ENCODE measurements at places on chromosomes 7 and 10.

DNA sequence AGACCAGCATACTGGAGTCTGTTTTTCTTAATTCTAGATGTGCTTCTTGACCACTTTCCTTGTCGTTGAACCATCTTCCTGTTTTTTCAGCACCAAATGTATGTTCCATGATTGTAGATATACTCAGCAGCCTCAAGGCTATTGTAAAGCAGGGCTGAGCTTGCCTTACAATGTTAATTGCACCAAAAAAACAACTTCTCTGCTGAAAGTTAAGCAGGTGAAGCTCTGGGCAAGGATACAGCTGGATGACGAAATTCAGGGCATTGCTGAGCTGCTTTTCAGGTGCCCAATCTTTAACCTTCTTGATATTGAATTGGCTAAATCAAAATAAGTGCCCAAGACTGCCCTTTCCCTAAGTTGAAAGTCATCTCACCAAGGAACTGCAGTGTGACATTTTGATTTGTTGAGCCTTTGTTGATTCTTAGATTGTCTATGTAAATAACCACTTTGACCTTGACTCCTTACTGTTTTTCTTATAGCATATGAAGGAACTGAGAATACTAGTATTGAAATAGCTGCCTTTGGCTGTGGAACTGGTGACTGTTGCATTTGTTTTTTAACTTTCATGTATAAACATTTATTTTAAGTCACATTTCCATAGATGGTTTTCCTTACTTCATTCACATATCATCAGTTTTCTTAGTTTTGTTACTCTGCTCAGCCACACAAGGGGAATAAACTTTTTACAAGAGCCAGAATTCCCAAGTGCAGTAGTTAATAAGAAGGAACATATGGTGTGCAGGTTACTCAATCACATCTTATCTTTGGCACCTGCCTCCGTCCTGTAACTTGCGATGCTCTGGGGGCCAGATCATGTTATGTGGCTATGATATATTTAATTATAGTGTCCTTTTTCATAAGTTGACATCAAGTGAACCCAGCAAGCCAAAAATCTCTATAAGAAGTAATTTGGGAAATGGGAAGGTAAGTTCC, 3.1 kb downstream of the AHCYL2 start:
- no peak for DNase-seq

- no peak for DNase-seq
Measured at GRCh38 chr7:112080978-112081377, 125.2 kb downstream of the DOCK4 start.

DNA sequence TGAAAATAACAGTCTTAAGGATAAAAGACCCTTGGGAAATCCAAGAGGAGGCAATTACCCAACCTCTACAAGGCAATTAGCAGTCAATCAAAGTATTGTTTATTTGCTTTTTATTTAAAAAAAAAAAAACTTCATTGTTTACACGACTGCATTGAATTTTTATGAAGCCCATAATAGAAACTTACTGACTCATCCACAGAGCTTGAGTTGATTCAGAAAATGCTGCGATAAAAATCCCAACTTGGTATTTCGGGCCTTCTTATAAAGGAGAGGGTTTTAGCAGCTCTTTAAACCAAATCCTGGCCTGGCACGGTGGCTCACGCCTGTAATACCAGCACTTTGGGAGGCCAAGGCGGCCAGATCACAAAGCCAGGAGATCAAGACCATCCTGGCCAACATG, 69.2 kb upstream of the PALS2 start:
- DNase-seq, result no peak

DNA sequence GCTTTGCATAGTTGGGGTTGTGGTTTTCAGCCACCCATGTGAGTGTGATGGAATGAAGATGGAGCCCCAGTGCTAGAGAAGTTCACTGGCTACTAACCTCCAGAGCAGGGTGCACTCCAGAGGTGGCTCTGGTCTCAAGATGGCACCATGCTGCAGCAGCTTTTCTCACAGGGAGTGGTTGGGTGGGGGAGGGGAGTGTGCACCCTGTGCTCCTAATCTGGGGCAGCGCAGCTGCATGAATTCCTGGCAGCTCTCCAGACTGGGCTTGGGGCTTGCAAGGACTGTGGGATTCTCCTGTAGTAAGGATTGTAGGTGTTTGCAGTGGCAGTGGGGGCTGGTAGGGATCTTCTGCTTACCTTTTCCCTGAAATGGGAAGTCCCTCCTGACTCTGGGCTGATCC, 23.7 kb downstream of the PHTF2 start:
- DNase-seq, result no peak

GRCh38 chr7:42740408-42740807, 171.5 kb downstream of the C7orf25 start:
- no peak for DNase-seq

- no peak for DNase-seq
Measured at GRCh38 chr7:18459484-18460245, 35.9 kb upstream of the HDAC9 start.

DNA sequence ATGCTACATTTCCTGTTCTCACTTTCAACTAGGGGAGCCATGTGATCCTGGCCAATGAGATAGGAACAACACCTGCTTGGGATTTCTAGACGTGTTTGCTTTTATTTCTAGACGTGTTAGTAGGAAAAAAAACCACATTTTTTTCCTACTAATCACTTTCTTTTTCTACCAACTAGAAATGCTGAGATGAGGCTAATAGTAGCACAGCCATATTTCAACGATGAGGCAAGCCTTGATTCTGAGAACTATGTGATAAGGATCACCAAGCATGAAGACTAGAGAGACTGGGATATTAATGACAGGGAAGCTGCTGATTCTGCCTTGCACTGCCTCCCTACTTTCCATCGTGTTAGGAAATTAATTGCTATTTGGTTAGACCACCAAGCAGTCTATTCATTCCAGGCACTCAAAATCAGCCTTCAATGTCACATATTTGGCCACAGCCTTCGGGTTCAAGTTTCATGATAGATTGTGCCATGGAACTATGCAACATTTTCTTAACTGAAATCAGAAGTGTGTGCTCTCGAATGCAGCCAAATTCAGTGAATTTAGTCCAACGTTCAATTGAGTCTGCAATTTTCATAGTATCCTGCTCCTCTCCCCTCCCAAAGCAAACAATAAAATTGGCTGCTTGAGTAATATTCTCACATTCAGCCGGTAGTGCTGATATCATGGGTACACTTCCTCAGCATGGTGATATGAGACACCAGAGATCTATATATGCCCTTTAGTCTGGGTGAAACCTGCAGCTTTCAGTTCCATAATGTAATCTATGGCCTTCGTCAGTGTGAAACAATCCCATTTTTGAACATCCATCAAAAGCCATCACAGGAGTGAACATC, 98.1 kb downstream of the GPR37 start:
- DNase-seq, result no peak

GRCh38 chr10:60853107-60853506, 74.8 kb downstream of the CDK1 start:
- no peak for DNase-seq

All from activated CD4-positive, CD25-positive, alpha-beta regulatory T cell treated with anti-CD3 and anti-CD28 coated beads, Interleukin-2, amount 50 U/mL, for 16 hours (primary cell).